ENCODE measurements at places on chromosomes 16 and 17.

DNA sequence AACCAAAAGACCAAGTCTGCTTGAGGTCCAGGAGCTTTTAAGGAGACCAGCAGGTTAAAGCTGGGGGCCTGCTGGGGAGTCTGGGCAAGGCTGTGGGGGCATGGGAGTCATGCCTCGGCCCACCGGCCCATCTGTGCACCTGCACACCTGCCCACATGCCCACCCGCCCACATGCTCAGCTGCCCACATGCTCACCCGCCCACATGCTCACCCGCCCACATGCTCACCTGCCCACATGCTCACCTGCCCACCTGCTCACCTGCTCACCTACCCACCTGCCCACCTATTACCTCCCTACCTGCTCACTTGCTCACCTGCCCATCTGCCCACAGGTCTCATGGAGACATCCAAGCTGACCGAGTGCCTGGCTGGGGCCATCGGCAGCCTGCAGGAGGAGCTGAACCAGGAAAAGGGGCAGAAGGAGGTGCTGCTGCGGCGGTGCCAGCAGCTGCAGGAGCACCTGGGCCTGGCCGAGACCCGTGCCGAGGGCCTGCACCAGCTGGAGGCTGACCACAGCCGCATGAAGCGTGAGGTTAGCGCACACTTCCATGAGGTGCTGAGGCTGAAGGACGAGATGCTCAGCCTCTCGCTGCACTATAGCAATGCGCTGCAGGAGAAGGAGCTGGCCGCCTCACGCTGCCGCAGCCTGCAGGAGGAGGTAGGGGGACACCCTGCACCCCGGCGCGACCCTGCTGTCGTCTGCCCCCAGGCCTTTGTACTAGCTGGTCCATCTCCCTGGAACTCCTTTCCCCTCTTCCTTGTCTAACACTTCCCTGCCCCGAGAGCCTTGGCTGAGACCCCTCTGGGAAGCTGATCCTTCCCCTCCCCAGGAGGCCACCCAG, 14.0 kb downstream of the CARD14 start:
- no peak for DNase-seq

DNA sequence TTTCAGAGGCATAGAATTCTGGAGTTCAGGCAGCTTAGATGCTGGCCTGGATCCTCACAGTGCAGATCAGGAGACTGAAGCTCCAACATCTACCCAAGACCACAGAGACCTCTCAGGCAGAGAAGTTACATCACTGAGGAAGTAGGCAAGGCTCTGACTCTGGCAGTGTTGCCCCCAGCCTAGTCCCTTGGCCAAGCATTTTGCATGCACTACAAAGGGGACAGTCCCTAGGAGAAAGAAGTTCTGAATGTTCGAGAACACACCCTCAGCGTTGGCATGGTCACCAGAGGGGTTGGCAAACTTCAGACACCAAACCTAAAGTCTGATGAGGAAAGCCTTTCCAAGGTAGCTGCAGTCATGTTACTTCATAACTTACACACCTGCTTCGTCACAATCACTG, 2.5 kb downstream of the RANBP10 start:
- no peak for DNase-seq

DNA sequence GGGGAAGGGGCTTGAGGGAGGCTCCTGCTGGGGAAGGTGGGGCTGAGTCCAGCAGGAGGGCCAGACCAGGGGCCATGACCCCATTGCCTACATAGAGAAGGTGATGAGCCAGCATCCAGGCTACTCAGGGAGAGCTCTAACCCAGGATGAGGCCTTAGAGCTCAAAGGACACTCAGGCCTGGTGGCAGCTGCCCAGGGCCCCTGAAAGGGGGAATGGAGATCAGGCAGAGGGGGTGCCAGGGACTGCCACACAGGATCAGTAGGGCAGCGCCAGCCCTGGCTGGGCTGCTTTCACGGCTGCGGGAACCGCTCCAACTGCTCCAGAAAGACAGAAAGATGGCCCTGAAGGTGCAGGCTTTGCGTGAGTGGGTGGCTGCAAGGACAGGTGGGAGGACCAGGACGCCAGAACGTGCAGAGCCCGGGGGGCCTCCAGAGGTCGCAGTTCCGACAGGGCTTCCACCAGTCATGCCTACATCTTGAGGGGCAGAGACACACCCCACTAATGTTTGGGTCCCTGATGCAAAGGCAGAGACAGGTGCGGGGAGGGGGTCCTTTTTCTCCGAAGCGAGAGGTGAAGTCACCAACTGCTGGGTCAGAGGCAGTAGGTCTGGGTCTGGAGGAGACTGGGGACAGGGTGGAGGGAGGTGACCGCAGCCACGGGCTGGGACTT, 882 bp upstream of the ATP6V0C start:
- no peak for DNase-seq

- DNase-seq: no peak
Measured at GRCh38 chr17:40518401-40519088, 17.1 kb upstream of the TNS4 start.

GRCh38 chr17:40556198-40556661, 9.0 kb downstream of the CCR7 start:
- DNase-seq: no peak

DNA sequence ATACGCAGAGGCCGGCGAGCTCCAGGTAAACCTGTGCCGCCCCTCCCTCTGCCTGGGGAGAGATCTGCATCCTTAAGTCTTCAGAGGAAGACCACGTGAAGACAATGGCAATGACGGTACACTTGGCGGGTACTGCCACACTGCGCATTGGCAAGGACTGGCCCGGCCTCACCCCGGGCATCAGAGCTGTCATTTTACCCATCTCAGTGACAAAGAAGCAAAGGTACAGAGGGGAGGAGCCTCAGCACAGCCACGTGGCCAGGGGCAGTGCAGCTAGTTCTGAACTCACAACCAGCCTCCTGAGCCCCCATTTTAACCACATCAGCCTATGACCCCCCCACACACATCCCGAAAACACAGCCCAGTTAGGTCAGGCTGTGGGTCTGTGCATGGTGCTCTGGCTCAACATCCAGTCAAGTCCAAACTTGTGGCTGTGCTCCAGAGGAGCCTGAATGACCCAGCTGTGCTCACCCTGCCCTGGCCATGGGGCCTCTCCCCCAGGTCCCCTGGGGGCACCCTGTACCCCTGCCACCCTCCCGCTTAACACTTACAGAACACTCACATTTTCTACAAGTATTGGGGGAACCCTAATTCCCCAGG, 80.6 kb downstream of the C16orf95 start:
- DNase-seq: no peak

All from GM18507 (cell line).